ENCODE measurements at places on chromosomes 7 and 10.

DNA sequence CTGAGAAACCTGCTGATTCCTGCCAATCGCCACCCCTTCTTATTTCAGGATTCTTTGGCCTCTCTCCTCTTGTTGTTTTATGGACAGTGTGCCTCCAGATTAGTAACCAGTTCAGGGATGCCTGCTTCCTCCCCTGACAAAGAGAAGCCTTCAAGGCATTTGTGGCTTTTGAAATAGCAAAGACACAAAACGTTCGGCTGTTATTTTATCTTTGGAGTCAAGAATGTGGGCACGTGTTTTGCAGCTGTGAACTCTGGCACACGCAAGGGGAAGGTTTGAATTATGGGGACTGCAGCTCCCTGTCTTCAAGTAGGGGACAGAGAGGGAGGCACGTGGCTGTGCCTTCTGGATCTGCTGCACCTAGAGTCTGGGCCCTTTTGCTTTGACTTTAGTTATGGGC is 157.9 kb upstream of the GRB10 start:
- H3K27ac ChIP-seq, result no peak overlapping the region
- H3K36me3 ChIP-seq, result peaks cover 13% of the 10 kb centered on the region
- H3K4me3 ChIP-seq, result no peak overlapping the region
- DNase-seq, result no peak

GRCh38 chr10:4131407-4132215 is 346.6 kb upstream of the KLF6 start:
- DNase-seq, result peak; percentile 61
- peaks cover 4% of the 10 kb centered on the region for H3K27me3 ChIP-seq
- H3K36me3 ChIP-seq, result peaks cover 2% of the 10 kb centered on the region
- H3K4me3 ChIP-seq, result no peak overlapping the region

DNA sequence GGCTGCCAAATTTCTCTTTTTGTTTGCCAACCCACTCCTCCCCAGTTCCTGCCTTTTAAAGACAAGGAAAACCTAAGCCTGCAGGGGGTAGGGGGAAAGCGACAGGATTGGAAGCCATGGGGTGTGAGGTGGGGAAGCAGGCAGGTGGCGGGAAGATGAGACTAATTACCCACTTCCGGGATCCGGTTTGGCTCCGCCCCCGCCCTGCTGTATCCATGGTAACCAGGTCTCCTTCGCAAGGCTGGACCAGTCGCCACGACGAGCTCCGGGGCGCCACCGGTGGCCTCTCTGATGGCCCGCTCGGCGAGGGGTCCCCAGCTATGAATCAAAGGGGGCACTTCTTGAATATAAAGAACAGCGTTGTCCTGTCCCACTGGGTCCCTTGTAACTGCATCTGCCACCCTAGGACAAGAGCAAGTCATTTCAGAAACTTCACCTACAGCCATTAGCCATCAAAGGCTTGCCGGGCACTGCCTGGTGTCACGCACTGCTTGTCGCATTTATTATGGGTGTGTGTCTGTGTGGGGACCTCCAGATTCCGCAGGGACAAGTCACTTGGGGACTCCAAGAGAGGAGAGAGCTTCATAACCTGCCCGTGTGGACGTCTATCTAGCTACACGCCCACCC is 55.4 kb upstream of the LMTK2 start:
- DNase-seq, result peak; percentile 17
- H3K27me3 ChIP-seq, result peaks cover 7% of the 10 kb centered on the region
- no peak overlapping the region for H3K27ac ChIP-seq
- no peaks in the 10 kb centered on the region for H3K36me3 ChIP-seq
- H3K4me1 ChIP-seq, result no peaks in the 10 kb centered on the region
- no peak overlapping the region for H3K4me3 ChIP-seq

- H3K4me1 ChIP-seq, result no peaks in the 10 kb centered on the region
- no peak for DNase-seq
- H3K27me3 ChIP-seq, result peaks cover 16% of the 10 kb centered on the region
- no peaks in the 10 kb centered on the region for H3K36me3 ChIP-seq
- no peak overlapping the region for H3K27ac ChIP-seq
Observed at GRCh38 chr7:132244903-132245480, 331.3 kb downstream of the PLXNA4 start.

DNA sequence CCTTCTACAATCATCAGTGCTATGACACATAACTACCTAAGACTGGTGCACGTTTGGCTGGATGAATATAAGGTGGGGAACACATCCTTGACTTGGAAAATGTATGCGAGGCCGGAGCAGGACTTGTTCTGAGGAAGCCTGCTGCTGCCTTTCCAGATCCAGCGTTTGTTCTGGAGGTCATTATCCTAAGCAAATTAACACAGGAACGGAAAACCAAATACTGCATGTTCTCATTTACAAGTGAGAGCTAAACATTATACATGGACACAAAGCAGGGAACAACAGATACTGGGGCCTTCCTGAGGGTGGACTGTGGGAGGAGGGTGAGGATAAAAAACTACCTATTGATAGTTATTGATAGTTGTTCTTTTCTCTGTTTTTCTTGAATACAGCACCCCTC is 10.8 kb upstream of the GALNT11 start:
- H3K27ac ChIP-seq, result no peak overlapping the region
- H3K4me1 ChIP-seq, result no peaks in the 10 kb centered on the region
- no peaks in the 10 kb centered on the region for H3K36me3 ChIP-seq
- DNase-seq, result no peak

GRCh38 chr7:137923380-137923779 is 76.6 kb upstream of the DGKI start:
- H3K4me1 ChIP-seq, result peaks cover 9% of the 10 kb centered on the region
- H3K36me3 ChIP-seq, result peaks cover 56% of the 10 kb centered on the region
- DNase-seq, result no peak
- no peak overlapping the region for H3K27ac ChIP-seq

GRCh38 chr10:17273403-17273802 is 45.4 kb downstream of the VIM start:
- H3K4me1 ChIP-seq, result peaks cover 2% of the 10 kb centered on the region
- no peak for DNase-seq
- H3K4me3 ChIP-seq, result no peak overlapping the region
- no peak overlapping the region for H3K27ac ChIP-seq

DNA sequence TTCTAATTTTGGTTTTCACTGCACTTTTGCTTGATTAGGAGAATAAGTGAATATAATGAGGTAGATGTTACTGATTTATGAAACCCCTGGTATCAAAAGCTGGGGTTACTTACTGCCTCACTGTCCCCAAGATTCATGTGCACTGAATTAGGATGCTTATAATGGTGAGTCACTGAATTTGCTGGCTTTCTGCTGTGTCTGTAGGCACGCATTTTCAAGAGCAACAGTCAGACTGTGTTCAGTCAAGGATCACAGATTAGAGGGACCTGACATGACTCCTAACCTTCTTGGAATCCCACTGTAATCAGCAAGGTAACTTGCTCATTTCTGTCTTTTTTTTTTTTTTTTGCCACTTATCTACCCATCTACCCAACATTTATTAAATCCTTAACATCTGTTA is 59.7 kb downstream of the GPR85 start:
- no peak overlapping the region for H3K4me3 ChIP-seq
- H3K27ac ChIP-seq, result no peak overlapping the region
- no peak for DNase-seq
- peaks cover 17% of the 10 kb centered on the region for H3K27me3 ChIP-seq

DNA sequence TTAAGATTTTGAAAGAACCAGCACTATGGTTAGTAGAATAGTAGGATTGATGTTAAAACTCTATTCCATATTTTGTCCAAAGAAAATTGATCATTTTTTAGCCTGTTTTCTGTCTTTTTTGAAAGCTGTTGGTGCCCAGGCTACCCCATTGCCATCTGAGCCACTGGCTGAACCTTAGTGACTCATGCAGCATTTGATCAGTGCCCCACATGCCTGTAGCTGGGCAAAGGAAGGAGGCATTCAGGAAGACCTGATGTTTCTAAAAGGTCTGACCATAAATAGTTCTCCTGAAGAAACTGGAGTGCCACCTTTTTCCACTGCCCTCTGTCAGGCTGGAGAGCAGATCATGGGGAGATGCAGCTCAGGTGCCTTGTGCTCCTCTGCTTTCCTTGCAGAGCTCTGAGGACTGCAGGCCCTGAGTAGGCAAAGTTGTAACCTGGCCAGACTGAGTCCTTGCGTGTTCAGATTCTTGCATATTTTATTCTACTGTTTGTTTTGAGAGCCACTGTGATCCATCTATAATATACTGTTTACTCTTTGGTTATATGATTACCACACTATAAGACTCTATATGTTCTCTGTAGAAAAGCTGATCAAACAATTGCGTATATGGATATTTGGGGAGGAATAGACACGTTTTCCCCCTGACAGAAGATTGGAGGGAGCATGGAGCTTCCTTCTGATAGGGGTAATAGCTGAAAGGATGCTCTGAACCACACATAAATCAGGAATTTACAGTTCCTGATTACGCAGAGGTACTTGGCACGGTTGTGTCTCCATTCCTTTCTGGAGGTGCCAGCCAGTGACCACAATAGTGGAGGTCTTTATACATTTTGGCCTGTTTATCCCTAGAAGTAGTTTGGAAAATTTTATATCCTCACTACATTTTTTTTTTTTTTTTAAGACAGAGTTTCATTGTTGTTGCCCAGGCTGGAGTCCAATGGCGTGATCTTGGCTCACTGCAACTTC is 48.9 kb upstream of the GJD4 start:
- no peaks in the 10 kb centered on the region for H3K27me3 ChIP-seq
- H3K36me3 ChIP-seq, result peaks cover 21% of the 10 kb centered on the region
- H3K4me1 ChIP-seq, result peaks cover 11% of the 10 kb centered on the region

All from naive thymus-derived CD8-positive, alpha-beta T cell (primary cell).